ENCODE measurements at places on chromosomes 12 and 14. TPM values are rescaled to one million over a fixed set of nuclear protein-coding genes. Genes with fewer than 3 reads are reported as not detected.

The TPH2 gene
- total RNA-seq = not detected

The NOS1 gene
- total RNA-seq = 0.04 TPM

DNA sequence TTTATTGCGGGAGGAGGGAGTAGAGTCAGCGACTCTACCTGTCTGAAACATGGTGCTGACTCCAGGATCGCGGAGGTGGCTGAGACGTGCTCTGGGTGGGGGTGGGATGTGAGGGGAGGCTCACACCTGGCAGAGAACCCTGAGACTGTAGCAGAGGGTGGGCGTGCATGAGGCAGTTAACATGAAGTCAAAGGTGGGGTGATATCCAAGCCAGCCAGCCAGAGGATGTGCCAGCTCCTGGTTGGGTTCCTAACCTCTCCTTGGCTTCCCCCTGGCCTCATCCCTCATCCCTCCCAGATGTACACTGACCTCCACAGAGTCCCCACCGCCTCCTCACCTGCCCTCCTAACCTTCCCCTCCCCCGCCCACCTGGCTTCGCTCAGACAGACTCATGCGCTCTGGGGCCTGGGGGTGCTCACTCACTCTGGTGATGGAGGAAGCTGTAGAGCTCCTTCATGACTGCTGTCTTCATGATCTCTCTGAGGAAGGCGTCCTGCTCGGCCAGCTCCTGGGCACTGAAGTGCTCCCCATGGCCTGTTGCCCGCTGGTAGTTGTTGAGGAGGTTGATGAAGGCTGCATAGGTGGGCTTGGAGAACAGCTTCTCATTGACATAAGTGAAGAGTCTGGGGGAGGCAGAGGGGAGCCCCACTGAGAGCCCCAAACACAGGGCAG is 9.3 kb downstream of the ENDOU start:
- no peak for DNase-seq

DNA sequence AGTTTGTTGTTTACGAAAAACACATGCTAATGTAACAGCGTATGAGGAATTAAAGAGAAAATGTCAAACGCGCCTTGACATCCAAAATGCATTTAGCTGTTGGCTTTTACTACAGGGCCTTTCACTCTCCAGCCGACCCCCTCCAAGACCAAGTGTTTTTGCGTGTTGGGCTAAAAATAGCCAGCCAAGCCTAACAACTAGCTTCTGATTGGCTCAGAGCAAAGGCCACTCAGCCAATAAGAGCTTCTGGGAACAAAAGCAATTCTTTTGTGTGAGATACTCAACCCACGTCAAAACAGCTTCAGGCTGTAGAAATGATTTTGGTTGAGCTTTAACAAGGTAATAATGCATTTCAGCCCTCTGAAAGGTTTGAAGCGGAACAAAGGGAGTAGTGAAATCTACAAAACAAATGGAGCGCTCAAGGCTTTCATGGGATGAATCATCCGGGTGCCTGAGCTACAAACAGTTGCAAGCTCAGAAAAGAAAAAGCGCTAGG is 198.7 kb upstream of the DCN start:
- DNase-seq = peak; percentile 91

All from kidney epithelial cell (primary cell).